ENCODE measurements at places on chromosomes 3 and 15.

DNA sequence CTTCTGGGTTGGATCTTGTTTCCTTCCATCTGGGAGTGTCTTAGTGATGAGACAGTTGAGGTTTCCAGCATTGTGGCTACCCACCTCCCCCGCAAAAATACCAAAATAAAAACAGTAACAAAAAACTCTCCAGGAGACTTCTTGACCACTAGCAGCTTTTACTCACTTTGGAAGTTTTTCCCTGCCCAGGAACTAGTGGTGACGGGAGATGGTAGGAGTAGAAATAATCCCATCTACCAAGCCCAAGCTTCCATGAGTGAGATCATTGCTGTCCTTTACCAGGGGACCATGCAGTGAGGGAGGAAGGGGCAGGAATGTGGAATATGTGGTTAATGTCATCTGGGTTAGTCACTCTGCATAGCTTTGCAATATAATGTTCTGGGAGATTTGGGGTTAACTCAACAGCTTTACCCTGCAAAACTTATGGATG is 187.7 kb downstream of the ITPR1 start:
- DNase-seq, result no peak

GRCh38 chr3:61688307-61688984 is 127.1 kb downstream of the PTPRG start:
- no peak for DNase-seq

DNA sequence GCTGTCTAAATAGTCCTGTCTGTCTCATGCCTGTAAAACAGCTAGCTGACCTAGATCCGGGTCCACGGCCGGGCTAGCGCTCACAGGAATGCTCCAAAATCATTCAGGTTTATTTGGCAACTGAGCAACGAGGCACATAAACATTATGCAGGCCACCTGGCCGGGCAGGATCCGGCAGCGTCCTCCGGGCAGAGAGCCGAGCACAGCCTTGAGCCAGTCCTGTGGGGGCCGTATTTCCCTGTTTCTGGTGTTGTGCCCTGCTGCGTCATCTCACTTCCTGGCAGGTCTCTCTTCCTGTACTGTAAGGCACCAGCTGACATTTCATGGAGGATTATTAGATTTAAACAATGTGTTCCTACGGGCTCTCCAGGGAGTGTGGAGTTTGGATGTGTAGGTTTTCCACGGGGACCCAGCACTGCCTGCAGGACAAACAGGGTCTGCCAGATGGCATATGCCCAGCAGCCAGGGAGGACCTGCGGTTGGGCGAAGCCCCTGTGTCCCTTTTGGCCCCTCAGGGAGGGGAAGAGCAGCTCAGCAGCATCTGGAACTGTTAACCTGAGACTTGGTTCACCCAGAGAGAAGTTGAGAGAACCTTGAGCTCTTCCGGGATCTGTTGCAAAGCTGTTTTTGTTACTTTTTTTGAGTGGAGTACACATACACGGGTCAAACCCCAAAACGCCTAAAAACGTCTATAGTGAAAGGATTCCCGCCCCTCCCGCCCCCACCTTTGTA is 16.6 kb upstream of the LRRK1 start:
- DNase-seq, result no peak

DNA sequence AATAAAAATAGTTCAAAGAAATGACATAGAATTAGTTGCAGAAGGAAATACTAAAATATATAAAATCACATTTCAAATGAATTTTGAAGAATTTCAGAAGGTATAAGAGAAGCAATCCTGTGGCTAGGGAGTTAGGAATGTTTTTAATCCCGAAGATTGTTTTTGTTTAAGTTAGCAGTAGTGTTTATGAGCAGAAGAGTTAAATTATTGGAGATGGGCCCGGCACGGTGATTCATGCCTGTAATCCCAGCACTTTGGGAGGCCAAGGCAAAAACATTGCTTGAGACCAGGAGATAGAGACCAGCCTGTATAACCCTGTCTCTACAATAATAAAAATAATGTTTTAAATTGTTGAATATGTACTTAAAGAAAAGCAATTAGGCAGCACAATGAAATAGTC is 432.5 kb downstream of the MFSD1 start:
- DNase-seq, result no peak

Measured in activated CD8-positive, alpha-beta T cell treated with anti-CD3 and anti-CD28 coated beads, Interleukin-2, amount 10 ng/mL, durations not matched to agents 7 days and 5 days (primary cell).